ENCODE measurements at places on chromosomes 3 and 15.

- no peak for DNase-seq
These were observed 96.7 kb downstream of the DHX30 start for GRCh38 chr3:47899495-47900108.

DNA sequence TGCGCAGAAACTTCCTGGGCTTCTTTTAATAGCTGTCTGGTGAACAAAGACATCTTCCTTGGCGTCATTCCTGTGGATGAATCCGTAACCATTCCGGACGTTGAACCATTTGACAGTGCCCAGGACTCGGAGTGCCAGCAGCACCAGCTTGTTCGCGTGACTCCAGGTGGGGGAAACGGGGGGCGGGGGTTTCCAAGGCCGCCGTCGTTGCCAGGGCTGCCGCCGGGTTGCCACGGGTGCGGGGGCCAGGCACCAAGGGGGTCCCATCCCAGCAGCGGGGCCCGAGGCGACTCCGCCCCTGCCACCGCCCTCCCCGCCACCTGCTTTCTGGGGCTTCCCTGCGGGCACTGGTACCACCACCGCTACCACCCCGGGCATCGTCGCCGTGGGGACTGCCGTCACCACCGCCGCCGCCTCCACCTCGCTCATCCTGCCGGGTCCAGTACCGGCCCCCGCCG is 22.8 kb downstream of the RGMA start:
- DNase-seq, result no peak

DNA sequence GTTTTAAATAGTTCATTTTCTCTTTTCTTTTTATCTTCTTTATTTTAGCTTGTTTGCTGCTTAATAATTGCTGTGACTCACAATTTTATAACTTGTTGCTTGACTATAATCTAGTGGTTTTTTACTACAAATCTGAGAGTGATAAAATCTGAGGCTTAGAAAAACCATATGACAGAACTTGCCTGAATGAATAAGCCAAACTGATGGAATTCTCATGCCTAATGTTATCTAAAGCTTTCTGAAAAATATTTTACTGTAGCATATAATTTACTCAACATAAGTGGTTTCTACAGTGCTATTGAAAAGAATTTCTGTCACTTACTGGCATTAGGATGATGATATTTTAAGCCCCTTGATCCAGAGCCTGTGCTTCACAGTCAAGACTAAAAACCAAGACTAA is 175.1 kb downstream of the VGLL3 start:
- no peak for DNase-seq

DNA sequence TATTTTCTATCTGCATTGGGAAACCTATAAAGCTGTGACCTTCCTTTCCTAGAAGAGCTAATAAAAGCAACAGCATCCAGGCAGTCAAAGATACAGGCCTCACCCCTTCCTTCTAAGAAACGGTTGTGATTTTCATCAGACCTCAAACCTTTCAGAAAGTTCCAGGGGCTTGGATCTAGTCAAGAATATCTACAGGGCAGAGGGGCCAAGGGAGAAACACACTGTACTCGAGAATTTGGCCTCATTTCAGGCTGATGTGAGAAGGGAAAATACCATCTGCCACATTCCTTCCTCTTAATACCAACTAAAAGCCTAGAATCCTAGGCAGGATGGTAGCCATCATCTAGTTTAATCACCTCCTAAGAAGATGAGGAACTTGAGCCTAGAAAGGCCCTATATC is 24.5 kb upstream of the BCL6 start:
- DNase-seq, result no peak

DNA sequence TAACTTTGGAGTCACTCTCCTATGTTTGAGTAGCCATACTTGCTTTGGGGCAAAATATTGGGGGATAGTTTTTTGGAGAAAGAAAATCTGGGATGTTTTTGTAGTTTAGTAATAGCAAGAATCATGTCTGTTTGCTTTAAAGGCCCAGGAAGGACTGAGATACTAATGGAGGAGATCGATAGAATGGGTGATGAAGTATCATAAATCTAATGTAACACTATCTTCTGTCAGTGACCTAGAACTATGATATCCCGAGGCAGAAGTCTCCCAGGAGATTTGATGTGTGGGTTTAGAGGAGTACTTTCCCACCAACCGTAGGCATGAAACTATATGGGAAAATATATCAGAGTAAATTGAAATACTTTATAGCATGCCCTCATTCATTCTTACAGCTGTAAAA is 21.0 kb upstream of the NFKBIZ start:
- no peak for DNase-seq

DNA sequence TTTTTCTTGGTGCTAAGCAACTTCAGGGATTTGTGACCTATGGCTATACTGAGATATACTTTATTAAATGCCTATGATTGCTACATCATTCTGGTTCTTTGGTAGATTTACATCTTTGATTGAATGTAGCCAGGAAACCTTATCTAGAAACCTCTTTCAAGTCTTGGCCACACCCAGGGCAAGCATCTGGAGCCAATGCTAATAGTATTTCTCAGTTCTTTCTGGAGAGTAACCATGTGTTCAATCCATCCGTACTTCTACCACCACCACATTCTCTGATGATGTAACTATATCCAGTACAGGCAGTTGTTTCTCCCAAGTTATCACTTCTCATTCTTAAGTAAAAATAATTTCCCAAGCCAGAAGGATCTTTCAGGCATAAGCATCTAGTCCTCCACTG is 69.0 kb downstream of the NME9 start:
- DNase-seq, result no peak

DNA sequence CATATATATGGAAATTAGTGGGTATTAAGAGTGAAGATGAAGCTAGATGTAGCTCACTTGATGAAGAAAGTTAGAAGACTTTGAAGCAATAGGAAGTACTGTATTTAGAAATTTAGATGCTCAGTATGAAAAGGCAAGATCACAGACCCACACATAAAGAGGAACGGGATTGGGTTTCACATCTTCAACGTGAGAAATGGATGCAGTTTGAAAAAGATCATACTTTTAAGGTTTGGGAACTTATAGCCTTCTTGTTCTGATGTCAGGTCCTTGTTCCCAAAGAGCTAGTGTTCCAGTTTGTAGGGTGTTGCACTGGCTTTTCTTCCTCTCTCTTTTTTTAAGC is 16.7 kb downstream of the AP3S2 start:
- no peak for DNase-seq

- no peak for DNase-seq
These were observed 13.0 kb upstream of the UPK1B start for GRCh38 chr3:119160361-119160760.

DNA sequence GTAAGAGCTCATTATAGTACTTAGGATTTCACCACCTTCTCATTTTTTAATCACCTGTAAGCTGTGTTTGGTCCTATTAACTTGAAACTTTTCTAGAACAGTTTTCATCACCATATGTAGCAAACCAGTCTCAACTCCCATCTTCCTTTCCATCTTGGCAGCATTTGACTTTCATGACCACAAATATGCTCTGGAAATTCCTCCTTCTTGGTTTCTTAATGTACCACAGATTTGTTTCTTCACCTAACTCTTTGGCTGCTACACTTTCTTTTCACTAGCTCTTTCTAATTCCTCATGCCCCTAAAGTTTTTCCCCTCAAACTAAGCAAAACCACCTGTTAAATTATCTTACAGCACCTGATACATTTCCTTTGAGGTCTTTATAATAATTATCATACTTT is 13.2 kb upstream of the NMB start:
- no peak for DNase-seq

DNA sequence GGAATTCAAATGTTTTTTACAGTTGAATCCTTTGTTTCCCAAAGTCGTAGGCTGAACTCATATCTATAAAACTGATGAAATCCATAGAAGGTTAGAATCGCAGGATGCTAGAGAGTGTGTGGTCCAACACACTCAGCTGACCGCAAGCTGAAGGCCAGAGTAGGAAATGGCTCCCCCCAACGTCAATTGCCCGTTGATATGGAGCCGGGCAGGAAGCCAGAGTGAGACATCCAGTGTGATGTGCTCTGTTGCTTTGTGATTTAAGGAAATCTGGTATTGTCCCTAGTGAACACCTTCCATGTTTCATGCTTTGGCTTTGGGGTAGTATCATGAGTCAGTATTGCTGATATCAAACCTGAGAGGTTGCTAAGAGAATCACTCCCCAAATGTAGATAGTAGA is 5.8 kb upstream of the MEX3B start:
- no peak for DNase-seq

DNA sequence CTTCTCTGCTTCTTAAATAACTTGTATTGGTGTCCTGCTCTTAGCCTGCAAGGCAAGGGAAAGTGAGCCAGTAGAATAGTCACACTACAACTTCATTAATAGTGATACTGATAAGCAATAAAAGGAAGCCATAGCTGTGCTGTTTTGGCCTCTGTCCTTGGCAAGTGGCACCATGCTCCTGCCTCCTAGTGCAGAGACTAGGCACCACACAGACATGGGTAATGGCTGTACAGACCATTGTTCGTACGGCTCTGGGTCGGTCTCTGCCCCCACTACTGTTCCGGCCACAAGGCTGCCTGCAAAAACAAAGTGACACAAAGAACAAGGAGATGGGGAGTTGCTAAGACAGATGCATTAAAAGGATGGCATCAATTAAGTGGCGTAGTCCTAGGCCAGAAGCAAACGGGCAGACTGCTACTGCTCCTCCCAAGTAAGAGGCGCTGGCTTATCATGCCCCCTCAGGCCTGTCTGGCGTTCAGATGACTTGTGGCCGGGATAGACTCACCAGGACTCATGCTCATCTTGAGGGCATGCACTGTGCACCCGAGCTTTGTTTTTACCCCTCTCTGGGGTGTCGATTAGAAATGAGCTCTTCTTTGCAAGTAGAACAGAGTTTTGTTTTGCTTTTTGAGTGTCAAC is 75.6 kb downstream of the TRAK1 start:
- DNase-seq, result no peak

- DNase-seq, result no peak
These were observed 361.8 kb upstream of the ROPN1 start for GRCh38 chr3:124353691-124354090.

DNA sequence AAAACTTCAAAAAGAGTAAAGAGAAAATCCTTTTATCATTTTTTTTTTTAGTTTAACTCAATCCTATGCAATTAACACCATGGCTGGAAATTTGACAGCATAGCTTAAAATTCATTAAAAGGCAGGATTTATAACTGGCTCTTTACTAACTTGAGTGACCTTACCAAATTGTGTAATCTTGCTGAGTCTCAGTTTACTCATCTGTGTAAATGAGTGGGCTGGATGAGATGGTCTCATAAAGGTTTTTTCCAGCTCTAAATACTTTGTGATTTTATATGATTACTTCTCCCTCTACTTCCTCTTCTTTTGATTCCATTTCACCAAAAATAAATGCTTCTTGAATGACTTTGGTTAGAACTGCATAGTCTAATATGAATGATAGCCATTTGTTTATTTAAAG is 234.9 kb upstream of the SATB1 start:
- DNase-seq, result no peak

DNA sequence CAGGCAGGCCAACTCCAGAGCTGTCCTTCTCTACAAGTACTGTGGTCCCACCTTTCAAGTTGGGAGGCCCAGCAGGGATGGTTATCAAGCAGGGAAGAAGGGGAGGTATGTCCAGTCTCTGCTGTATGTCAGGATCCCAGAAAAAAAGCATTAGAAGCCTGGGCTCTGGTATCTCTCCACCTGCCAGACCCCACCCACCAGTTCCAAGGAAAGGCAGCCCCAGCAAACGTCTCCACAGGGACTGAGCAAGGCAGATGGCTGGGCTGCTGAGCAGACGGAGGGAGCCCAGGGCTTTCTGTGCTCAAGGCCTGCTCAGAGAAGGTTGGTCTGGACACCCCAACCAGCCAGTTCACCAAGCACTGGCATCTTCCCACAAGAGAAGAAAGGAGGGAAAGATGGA is 287.8 kb downstream of the XXYLT1 start:
- DNase-seq, result no peak

DNA sequence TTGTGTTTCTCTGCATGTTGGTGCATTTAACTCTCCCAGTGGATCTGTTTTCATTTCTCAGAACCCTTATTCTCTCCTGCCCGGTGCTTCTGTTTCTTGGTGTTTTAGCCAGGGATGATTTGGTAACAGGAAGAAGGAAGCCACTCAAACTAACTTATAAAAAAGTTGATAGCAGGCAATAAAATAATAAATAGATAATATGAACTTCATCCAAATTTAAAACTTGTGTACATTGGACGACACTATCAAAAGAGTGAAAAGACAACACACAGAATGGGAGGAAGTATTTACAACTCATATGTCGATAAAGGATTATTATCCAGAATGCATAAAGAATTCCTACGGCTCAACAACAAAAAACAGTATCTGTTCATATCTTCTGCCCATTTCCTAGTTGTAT is 37.3 kb upstream of the CHRNA7 start:
- DNase-seq, result no peak

- DNase-seq, result no peak
These were observed 156.2 kb upstream of the IQSEC1 start for GRCh38 chr3:13229273-13229949.

DNA sequence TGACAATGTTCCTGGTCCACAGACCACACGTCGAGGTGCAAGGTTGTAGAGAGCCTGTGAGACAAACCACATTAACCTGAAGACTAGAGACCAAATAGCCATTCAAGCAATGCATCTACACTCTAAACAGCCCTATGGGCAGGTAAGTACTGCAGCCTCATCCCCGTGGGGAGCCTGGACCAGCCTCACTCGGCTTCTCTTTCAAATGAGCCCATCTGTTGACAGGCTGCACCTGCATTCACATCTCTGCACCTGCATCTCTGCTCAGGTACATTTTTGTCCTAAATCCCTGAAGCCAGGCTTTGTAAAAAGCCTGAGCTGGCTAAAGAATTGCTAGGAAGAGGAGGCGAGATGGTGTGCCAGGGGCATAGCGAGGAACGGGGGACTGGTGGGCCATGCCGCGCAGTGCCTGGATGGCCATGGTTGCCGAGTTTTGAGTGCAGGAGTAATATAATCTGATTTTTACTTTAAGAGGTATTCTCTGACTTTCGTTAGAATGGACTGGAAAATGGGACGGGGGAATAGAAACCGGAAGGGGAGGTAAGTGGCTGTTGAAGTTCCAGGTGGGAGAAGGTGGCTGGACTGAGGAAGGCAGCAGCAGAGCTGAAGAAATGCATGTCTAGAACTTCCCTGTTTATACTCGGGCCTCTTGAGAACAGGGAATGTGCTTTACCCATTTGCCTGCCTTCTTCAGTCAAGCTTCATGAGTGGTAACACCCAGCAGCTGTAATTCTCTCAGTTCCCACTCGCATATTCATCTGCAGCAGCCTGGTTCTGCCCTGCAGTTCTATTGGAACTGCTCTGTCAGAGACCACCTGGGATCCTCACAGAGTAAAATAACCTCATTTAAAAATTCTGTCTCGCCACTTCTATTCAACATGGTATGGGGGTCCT is 226.4 kb downstream of the OPA1 start:
- DNase-seq, result no peak

DNA sequence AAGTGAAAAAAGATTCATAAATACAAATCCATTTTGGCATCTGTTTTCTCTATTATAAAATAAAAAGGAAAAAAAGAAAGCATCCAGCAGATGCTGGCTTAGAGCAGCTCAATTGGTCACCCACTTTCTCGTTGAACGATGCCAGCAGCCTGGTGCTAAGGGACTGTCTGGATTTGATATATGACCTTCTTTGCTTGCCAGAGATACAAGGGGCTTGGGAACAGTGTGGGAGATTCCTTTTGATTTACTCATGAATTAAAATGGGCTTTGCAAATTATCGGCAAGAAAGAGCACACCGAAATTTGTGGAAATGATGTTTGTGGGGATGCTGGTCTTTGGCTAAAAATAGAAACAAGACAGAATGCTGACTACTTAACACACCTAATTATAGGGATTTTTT is 210.3 kb upstream of the STT3B start:
- DNase-seq, result no peak

GRCh38 chr3:48466386-48467109 is 20.0 kb downstream of the ATRIP start:
- DNase-seq, result no peak
